ENCODE measurements at places on chromosomes 2 and 18.

- no peak for DNase-seq
These were observed 252.0 kb upstream of the SIX3 start for GRCh38 chr2:44689516-44689915.

DNA sequence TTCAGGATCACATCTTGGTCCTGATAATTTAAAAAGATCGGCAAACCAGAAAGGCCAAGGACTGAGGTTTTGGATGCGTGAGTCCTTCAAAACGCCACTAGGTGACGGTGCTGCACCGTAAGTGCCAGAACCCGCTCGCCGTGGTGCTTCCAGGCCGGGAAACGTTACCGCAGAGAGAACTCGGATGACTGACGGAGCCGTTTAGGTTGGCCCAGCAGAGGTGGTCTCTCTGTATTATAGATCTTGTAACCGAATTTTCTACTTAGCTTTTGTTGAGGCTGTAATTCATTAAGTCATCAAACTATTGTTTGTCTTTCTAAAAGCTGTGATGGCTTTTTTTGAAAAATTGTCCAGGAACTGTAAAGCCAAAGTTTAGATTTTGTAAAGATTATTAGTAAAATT lies 39.8 kb upstream of the ADCYAP1 start:
- peak; percentile 85 for DNase-seq

DNA sequence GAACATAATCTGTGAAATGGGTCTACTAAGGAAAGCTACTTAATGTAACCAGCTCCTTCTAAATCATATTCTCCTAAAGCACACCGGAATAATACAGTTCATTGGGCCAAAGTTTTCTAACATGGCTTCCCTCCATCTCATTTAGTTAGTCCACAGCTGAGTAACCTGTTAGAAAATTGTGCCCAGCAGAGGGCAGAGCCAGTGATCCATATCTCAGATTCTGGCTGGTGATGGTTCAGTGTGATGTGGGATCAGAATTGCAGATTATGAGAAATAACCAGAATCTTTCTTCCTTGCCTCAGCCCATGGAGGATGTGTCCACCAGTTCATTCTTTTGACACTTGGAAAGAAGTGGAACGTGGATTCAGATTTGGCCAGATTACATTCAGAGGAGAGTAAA lies 9.4 kb upstream of the CTLA4 start:
- no peak for DNase-seq

DNA sequence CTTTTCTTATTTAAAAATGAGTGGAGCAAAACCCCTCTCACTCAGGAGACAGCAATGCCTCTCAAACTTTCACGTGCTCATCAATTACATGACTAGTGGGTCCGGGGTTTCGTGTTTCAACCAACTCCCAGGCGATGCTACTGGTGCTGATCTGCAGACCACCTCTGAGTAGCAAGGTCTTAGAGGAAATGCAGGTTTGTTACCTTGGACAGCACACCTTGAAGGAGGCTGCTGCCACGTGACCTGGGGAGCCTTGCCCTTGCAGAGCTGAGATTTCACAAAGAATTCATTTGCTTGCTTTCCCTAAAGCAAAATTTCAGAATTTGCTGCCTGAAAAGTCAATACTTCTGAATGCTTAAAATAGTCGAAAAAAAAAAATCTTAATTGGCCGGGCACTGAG lies 32.4 kb downstream of the SMIM21 start:
- DNase-seq, result peak; percentile 44

- no peak for DNase-seq
These were observed 19.3 kb downstream of the STK25 start for GRCh38 chr2:241489088-241489487.

GRCh38 chr2:143732076-143732475 lies 602.9 kb downstream of the ARHGAP15 start:
- DNase-seq, result no peak

GRCh38 chr2:109528811-109529501 lies 84.8 kb downstream of the SEPTIN10 start:
- DNase-seq, result no peak

DNA sequence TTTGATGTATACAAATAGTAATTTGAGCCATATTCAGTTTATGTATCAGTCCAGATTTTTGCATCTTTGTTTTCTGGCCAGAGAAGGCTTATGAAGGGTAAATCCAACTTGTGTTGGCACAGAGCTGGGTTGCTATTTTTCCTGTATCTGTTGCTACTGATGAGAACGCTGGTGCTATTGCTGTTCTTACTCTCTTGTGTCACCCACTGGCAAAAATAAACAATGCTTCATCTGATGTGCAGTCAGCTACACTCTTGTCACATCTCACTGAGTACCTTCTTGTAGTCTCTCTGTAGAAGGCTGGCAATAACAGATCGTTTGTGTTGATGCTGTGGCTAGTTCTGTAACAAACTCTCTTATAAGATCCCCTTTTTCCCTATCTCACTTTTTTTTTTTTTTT lies 323.4 kb downstream of the CDH19 start:
- DNase-seq, result no peak

DNA sequence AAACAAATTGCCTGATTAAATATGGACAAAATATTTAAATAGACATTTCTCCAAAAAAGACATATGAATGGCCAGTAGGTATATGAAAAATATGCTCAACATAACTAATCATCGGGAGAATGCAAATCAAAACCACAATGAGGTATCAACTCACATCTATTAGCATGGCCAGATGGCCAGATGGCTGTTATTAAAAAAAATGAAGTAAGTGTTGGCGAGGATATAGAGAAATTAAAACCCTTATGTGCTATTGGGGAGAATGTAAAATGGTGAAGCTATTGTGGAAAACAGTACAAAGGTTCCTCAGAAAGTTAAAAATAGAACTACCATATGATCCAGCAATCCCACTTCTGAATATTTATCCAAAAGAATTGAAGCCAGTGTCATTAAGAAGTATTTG lies 272.3 kb upstream of the ZNF804A start:
- no peak for DNase-seq

DNA sequence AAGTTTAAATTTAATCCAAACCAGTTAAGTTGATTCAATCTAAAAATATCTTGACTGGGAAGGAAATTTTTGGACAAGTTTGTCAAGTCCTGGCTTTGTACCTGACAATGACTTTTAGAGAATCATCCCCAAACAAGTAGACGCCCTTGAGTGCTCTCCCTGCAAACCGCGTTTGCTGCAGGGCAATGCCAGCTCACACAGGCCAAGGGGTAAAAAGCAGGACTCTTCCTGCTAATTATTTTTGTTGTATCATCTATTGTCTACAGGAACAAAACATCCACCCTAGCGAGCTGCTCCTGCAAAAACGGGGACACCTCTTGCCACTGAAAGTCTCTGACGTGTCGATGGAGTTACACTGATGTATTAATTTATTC lies 10.9 kb downstream of the ID2 start:
- no peak for DNase-seq

DNA sequence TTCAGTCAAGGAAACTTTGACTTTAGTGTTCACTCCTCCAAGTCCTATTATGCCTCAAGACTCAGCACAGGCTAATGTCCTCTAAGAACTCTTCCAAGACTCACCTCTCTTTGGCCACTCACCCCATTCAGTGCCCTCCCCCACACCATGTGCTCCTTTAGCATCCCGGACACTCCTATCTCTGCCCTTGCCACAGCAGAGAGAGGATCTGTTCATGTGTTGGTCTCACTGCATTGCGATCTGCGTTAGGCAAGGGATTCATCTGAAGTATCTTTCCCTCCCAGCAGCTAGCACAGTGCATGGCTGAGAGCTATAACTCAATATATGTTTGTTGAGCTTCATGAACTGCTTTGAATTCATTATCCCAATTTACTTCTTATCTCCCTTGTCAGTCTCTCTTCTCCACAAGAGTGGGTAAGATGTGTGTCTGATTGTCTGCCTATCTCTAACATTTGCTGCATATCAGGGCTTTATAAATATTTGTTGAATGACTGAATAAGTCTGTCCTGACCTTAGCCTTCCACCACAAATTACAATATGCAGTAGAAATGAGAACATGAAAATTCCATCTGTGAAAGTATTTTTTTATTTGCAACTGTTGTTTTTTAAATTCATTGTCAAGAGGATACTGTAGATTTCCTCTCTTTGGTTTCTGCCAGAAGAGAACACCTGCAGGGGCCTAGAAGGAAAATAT lies 179.9 kb upstream of the NCKAP5 start:
- no peak for DNase-seq

DNA sequence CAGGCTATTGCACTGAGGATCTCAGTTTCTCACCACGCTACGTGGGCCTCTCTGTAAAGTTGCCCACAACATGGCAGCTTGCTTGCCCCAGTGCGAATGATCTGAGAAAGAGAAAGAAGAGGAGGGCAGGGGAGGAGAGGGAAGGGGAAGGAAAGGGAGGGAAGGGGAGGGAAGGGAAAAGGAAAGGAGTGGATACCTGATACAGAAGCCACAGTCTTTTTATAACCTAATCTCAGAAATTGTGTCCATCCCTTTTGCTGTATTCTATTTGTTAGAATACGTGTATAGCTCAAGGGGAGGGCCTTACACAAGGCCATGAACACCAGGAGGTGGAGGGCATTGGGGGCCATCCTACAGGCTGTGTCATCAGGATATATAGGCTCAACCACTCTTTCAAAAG lies 78.3 kb upstream of the PPP1CB start:
- DNase-seq, result no peak

DNA sequence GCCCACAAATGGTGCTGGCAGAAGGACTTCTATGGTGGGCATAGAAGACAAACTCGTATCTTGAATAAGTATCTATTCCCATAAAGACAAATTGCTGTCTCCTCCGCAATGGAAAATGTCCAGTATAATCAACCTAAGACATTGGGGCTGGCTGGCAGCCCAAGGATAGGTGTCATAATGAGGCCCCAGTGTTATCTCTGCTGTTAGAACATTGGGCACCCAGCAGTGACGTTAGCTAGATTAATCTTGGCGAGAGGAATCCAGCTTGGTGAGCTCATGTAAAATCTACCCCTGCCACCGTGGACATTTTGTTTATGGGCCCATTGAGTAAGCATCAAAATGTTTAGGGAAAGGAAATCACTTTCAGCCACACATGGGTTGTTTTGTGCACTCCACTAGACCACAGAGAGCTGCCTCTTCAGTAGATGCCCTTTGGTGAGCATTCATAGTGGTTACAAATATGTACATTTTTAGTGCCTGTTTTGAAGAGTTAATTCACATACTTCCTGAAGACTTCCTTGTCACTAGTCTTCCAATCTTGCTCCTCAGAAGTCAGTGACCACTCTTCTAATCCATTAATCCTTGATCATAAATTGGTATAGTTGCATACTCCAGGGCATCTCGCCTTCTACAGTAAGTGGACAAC lies 48.2 kb upstream of the KDM3A start:
- no peak for DNase-seq

- DNase-seq, result peak; percentile 82
These were observed 30.8 kb downstream of the TBC1D8 start for GRCh38 chr2:101120124-101120996.

DNA sequence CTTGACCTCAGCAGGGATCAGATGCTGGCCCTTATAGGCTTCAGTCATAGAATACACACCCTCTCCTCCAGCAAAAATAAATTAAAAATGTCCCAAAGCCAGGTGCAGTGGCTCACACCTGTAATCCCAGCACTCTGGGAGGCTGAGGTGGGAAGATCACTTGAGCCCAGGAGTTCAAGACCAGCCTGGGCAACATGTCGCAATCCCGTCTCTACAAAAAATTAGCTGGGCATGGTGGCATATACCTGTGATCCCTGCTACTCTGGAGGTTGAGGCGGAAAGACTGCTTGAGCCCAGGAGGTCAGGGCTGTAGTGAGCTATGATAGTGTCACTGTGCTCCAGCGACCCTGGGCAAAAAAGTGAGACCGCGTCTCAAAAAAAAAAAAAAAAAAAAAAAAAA lies 4.8 kb downstream of the ITPRIPL1 start:
- DNase-seq, result no peak

DNA sequence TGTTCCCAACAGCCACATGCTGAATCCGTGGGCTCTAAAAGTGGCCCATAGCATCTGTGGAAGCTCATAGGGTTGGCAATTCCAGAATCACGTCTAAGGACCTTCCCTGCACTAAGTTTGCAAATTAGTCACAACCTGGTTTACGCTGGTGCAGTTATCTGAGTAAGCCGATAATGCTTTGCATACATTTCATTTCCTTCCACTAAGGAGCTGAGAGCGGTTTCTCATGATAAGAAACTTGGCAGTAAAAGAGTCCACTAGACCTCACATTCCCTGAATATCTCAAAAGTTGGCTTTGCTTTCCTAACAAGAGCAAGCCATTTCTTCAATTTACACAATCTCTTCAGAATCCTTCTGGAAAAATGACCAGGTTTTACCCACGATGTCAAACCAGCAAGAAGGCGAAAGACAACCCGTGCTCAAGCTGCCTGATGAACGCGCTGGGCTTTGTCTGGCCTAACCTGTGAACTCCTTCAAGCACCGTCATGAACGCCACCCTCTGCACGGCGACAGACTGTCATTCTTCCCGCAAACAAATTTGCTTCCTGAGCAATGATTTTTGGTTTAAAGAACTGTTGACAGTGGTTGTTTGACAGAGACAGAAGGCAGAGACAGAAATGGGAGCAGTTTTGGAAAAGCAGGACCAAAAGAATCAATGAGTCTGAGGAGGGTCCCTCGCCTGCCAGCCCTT lies 73.0 kb upstream of the COPS8 start:
- no peak for DNase-seq

DNA sequence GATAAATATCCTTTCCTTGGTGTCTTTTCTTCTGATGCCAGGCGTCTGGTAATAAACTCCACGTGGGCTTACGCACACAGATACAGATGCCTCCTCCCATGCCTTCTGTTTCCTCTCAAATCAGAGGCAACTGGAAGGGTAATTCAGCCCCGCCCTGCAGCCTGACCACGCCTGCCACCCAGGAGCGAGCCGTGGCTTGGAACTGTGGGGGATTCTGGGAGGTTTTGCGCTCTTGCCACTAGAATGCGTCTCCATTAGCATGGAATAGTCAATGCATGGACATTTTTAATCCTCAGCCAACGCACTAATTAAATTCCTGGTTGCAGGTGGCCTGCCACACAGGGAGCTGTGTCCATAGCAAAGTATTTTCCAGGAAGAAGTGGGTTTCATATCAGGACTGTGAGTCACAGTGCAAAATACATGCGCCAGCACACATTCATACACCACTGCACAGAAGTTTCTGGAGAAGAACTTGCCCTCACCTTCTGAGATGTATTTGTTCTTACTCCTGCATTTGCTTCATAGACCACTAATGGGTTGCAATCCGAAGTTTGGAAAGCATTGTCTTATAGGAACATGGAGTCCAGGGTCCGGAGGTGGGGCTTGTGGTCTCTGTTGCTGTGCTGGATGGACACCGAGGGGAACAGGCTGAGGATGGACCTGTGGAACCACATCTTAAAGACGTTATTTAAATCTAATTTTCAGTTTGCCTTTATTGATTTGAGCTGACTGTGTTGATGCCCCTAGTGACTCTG lies 151.4 kb downstream of the LDLRAD4 start:
- peak; percentile 43 for DNase-seq

- DNase-seq, result no peak
These were observed 28.9 kb downstream of the OSBPL1A start for GRCh38 chr18:24368749-24369148.

DNA sequence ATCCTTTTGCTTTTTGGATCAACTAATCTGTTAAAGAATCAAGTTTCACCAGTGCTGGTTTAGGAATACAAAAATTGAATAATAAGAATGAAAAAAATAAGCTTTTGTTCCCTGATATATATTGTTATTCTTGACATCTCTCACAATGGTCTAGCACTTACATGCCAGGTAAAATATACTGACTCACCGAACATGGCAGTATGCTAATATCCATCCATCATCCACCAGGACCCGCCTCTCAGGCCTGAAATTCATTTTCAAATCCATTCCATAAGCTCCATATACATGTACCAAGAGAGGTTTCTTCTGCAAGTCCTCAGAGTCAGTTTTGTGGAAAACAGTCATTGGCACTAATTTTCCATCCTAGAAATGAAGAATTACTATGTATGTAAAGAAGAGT lies 32.5 kb downstream of the PREPL start:
- DNase-seq, result no peak

GRCh38 chr2:186950694-186951093 lies 101.7 kb upstream of the ZSWIM2 start:
- peak; percentile 62 for DNase-seq
